Nucleus accumbens (tissue), 56 donors: ENCODE measurements at places on chromosomes 7 and 10.

DNA sequence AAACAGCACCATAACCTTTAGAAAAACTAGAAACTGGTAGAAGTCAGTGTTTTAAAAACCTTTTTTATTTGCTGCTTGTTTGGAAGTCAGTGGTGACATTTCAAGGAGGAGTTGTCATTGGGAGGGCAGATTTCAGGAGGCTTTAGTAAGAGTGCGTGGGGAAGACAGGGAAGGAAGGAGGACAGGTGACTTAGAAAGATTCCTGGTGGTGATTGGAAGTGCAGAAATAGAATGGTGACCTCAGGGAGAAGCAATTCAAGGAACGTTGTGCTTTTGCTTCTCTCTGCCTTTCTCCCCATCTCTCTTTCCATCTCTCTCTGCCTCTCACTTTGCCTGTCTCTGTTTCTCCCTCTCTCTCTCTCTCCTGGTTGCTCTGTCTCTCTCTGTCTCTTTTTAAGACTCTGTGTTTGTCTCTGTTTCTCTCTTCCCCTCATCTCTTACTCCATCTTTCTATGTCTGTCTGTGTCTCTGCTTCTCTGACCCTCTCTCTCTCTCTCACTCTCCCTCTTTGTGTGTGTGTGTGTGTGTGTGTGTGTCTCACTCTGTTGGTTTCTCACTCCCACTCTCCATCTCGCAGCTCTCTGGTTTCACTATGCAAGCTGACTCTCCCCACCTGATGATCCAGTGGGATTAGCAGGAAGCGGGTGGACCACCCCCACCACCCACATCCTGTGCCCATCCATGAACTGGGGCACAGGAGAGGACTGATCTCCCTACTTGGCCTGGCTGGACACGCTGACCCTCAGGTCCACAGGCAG, 10.9 kb upstream of the PFKP start:
- no peak for DNase-seq

GRCh38 chr10:109961174-109962001, 38.1 kb upstream of the XPNPEP1 start:
- no peak for DNase-seq

GRCh38 chr7:127114742-127115265, 137.9 kb downstream of the GRM8 start:
- no peak for DNase-seq

DNA sequence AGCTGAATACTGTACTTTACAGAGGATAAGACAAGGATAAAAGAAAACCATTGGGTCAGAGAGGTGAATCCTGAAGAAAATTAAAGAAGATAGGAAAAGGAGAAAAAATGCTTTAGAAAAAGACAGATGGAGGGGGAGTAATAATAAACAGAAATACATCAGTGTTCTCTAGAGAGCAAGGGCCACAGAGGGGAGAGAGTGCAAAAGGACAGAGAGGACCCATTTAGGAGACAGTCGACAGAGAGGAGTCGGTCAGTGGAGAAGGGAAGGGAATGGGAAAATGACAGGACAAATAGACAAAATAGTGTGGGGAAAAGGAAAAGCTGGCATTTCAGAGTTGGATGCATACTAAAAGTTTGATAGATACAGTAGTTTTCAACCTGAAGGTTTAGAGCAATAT, 287.0 kb downstream of the DOCK4 start:
- no peak for DNase-seq

- no peak for DNase-seq
Measured at GRCh38 chr10:20988357-20988983, 91.4 kb upstream of the NEBL start.

- no peak for DNase-seq
Measured at GRCh38 chr10:132354356-132355094, 22.5 kb downstream of the LRRC27 start.

GRCh38 chr7:82294382-82294784, 149.2 kb downstream of the CACNA2D1 start:
- DNase-seq: no peak

DNA sequence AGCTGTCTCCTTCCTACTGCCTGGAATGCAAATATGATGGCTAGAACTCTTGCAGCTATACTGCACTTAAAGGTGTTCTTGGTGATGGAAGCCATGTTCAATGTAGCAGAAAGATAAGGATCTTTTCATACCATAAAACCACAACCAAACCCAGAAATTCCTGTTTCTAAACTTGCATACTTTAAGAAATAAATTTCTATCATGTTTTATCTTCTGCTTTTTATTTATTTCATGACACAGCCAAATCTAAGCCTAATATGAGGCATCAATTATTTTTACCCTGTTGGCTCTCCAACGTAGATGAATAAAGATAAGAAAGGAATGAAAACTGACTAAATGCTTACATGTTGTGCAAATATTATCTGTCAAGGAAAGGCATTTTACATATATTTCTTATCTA, 224.1 kb downstream of the DOCK4 start:
- no peak for DNase-seq

DNA sequence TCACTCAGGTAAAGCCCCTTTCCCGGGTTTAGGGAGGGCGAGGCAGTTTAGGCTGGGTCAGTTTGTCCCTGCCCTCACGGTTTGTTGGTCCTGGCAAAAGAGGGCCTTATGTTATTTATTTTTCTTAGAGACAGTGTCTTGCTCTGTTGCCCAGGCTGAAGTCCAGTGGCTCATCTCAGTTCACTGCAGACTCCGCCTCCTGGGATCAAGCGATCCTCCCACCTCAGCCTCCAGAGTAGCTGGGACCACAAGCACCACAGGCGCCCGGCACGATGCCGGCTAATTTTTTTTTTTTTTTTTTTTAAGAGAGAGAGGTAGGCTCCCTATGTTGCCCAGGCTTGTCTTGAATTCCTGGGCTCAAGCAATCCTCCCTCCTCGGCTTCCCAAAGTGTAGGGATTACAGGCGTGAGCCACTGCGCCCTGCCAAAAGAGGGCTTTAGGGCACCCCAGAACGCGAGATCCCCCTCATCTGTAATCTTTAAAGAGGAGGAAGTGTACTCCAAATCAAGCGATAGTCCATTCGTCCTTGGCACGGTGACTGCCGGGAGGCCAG, 626 bp upstream of the BMS1 start:
- DNase-seq: no peak

GRCh38 chr10:126242397-126243260, 145.6 kb downstream of the ADAM12 start:
- peak; percentile 38 for DNase-seq

DNA sequence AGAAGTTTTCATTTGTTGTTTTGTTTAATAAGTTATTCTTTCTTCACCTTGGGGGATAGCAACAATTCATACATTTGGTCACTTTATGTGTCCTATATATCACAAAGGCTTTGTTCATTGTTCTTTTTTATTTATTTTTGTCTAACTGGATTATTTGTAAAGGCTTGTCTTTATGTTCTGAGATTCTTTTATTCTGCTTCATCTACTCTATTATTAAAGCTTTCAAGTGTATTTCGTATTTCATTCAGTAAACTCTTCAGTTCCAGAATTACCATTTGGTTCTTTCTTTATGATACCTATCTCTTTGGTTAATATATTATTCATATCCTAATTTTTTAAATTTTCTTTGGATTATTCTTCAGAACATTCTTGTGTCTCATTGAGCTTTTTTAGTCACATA, 942.9 kb downstream of the ANKRD7 start:
- no peak for DNase-seq

DNA sequence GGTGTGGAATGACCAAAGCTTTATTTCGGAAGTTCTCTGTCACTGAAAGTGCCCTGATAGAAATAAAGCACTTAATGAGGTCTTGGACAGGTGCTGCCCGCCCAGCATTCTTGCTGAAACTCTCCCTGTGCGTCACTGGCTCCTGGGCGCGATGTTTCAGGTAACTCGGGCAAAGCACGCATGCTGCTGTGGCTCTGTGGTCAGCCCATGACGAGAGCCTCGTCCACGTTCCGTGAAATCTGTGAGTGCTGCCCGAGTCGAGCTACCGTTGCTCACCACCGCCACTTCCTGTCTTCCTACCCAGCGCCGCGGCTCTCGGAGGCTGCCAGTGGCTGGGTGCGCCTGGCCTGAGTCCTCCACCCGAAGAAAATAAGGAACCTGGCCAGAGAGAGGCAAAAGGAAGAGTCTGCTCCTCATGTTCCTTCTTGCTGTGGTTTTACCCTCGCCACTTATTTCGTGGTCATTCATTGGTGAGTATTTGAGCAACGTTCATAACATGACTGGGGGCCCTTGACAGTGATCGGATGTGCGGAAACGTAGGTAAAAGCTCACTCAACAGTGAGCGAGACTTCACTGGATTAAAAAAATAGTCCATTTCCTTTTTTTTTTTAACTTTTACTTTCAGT, 95.5 kb downstream of the MAP3K8 start:
- DNase-seq: no peak

GRCh38 chr7:42254217-42254616, 17.2 kb upstream of the GLI3 start:
- no peak for DNase-seq

DNA sequence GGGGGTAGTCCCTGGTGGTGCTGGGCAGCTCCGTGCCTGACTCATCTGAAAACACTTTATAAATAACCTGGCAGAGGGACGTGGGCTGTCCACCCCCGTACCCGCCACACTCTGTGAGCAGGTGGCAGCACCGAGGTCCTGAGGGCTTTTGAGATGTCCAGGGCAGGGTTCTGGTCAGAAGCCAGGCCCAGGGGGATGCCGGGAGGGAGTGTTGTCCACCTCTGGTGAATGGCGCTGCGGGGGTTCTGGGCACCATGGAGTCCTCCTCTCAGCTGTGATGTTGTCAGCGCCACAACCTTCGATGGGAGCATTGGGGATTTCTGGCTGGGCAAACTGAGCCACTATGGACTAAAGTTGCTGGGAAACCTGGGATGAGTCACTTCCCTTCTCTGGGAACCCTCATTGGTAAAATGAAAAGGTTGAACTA, 27.4 kb upstream of the GOLGA7B start:
- no peak for DNase-seq

DNA sequence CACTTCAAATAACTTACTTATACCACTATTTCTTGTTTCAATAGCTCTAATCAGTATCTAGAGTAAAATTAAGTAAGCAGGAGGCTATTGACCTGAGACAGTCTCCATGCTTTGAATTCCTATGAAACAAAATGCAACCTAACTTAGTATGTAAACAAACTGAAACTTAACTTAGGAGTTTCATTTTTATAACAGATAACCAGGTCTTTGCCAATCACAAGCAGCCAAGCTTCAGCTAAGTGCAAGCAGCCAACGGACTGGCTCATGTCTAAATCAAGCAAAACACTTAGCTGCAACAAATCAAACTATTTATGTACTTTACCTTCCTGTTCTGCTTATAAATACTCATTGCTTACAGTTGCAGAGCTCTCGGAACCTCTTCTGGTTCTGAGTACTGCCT, 4.4 kb upstream of the GSTK1 start:
- DNase-seq: no peak

GRCh38 chr10:79459243-79459642, 13.8 kb upstream of the ZCCHC24 start:
- DNase-seq: no peak

DNA sequence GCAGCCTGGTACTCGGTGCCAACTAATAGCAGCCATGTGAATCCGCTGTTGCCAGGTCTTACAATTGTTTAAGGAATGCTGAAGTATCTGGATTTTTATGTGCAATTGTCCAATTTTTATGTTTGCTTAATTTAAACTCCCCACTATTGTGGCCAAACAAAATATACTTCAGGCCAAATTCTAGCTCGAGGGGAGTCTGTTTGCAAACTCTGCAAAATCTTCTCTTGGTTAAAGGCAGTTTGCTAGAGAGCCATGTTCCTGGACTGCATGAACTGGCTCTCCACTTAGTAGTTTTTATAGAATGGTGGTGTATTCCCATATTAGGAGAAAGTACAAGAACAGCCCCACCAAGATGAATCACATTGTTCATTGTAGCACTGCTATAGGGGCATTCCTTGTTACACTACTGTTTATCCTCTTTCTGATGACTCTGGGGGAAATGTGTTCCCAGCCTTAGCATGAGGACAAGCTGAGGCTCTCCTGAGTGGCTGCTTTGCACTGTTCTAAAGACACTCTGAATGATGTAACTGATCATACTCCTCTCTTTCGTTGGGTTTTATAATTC, 178.0 kb upstream of the GLI3 start:
- no peak for DNase-seq

DNA sequence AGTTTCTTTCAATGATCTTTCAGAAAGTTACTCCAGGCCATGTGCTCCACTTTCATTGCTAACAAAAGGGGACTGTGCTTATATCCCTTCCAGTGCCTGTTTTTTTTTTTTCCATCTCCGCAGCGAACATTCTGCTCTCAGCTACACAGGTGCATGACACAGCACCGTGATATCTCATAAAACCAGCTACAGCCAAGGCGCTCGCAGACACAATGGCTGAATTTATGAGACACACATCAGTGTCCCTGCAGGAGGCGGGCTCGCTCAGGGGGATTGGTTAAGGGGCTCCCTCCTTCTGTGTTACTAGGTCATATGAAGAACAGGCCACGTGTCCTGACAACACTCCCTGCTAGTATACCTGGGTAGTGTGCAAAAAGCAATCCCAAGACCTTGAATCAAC, 245.5 kb downstream of the SKAP2 start:
- no peak for DNase-seq

GRCh38 chr10:118116715-118117449, 70.1 kb upstream of the RAB11FIP2 start:
- DNase-seq: no peak

GRCh38 chr10:36388166-36388565, 737.2 kb upstream of the ANKRD30A start:
- DNase-seq: no peak
